Brain pericyte (primary cell): ENCODE measurements at places on chromosomes 16 and 17.

- no peak for DNase-seq
Observed at GRCh38 chr17:61427567-61427966, 24.7 kb upstream of the TBX4 start.

DNA sequence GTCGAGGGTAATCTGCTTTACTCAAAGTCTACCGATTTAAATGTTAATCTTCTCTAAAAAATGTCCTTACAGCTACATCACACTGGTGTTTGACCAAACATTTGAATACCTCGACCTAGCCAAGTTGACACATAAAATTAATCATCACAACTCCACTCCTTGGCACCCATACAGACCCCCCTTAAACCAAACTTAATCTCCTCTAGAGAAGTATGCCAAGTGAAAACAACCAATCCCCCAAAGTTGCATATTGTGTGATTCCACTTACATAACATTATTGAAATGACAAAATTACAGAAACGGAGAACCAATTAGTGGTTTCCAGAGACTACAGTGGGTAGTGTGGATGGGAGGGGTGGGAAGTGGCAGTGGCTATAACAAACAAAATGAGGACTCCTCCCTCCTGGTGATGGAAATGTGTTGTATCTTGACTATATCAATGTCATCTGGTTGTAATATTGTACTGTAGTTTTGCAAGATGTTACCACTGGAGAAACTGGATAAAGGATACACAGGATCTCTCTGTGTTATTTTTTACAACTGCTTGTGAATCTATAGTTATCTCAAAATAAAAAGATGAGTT lies 39.4 kb downstream of the CAPNS2 start:
- DNase-seq: no peak

DNA sequence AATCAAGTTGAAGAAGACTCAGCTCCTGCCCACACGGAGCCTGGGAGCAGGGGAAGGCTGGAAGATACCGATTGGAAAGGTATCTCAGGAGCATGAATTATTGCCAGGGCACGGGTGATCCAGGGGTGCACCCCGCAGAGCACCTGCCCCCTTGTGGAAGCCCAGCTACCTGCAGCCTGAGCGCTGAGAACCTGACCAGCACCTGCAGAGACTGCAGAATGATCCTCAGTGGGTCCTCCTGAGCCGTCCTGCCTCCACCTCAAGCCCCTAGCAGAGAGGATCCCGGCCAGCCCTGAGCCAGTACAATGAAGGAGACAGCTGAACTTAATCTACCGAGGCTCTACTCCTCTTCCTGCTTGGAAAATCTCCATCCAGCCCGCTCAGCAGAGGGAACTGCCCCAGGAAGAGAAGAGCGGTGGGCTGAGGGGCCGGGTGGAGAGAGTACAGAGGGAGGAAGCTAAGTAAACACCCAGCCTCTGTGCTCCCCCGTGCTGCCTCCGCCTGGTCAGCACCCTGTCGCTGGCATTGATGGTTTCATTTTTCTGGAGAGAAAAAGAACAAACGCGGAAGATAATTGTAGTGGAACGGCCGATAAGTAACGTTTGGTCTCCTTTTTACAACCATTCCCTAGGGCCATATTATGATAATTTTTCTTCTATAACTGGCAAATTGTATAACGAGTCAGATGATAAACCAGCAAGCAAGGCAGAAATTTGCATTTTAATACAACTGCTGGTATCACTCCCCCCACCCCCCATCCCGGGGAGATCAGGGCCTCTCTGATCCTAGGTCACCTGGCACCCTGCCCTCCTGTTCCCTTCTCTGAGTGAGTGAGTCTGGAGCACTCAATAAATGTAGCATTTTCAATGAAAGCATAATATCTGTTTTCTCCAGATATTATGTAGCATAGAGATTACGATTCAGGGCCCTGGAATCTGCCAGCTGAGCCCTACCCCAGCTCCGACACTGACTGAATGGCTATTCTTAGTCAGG lies 204.5 kb upstream of the RPL38 start:
- no peak for DNase-seq

DNA sequence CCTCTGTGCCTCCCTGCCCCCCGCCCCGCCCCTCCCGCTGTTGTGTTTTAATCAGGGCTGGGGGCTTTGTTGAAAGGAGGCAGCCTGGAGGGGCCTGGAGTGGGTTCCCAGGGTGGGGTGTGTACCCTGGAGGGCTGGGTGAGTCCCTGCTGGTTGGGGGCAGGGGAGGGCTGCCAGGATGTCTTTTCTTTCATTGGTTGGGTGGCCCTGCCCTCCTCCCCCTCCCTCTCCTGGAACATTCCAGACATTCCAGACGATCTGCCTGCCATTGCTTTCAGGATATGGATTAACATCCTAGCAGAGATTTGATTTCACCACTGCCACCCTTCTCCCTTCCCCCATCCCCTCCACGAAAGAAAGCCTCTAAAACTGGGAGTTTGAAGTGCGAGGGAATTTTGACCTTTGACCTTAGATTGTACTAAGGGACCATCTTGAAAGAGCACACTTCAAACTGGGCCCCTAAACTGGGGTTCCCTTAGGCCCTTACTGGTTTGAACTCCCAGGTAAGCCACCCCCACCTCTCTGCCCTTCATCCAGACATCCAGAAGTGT lies 25.3 kb downstream of the IGF2BP1 start:
- DNase-seq: no peak

DNA sequence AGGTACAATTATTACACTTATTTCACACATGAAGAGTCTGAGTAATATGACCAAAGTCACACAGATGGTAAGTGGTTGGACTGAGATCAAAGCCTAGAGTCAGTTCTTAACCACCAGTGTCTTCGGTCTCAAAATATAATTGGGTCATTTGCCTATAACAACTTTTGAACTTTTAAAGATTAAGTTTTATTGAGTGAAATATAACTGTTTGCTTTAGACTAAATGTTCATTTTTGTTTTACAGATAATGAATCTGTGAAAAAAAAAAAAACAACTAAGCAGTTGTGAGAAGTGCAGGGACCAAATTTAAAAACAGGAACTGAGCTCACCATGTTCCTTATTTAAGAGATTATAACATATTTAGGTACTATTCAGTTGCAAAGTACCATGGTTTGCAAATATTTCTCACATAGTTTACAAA lies 150.1 kb downstream of the ITFG1 start:
- no peak for DNase-seq

- peak; percentile 30 for DNase-seq
Observed at GRCh38 chr17:17236295-17237025, 508 bp downstream of the FLCN start.

DNA sequence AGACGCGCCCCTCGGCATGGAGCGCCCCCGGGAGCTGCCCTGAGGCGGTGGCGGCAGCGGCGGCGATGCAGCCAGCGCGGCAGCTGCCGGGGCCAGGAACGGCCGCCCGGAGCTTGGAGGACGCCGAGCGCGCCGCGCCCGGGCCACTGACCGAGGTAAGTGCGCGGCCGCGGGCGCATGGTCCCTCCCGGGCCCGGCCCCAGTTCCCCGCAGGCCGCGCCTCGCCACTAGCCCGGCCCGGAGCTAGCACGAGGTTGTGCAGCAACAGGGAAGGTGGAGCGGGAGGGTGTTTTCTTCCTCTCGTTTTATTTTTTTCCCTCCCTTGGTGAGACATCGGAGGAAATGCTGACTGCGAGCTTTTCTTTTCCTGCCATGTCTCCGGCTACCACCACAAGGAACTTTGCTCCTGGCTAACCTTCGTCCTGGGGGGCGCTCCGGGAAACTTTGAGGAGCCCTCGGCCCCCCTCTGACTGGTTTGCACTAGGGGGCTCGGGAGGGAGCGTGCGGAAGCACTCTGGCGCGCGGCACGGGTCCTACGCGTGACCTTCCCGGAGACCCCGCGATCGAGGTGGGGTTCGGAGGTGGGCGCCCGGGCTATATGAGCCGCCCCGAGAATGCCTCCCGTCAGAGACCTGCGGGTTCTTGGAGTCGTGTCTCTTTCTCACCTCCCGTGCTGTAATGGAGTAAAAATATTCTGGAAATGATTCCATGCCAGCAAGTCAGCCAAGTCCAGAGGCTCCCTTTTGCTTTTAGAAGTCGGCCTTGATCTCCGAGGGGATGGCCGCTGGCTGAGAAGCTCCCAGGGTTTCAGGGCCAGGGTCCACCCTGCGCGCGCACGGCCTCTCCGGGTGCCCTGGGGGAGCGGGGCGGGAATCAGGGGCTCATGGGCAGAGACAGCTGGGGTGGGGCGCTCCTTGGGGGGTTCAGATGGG lies 868 bp downstream of the KCNJ12 start:
- DNase-seq: no peak

DNA sequence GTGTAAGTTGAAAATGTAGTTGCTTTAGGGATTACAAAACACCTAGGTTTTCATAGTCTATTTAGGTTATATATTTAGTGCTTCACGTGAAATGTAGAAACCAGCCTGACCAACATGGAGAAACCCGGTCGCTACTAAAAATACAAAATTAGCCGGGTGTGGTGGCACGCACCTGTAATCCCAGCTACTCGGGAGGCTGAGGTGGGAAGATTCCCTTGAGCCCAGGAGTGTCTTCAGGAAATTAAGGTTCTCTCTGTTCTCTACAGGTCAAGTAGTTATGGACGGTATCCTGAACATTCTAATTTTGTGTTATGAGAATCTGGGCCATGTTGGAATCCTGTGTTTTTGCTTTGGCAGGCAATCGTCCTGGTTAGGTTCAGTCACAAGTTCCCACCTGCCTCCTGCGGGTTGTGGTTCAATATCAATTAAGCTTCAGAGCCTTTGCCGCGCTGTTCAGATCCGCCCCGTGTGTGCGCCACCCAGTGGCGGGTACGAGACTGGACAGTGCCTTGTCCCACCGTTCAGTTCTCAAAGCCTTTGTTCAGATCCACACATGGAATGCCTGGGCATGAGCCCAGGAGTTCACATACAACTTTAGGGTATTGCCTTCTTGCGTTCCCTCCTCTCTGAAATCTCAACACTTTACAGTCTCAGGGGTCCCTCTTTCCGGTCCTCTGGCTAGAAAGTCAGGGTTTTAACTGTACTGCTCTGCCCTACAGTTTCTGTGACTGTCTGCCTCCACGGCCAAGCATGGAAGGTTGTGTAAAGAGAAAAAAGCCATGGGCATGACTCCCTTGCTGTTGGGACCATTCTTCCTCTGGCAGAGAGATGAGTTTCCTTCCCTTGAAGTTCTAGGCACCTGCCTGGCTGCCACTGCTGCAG lies 41.7 kb downstream of the HEATR6 start:
- no peak for DNase-seq

DNA sequence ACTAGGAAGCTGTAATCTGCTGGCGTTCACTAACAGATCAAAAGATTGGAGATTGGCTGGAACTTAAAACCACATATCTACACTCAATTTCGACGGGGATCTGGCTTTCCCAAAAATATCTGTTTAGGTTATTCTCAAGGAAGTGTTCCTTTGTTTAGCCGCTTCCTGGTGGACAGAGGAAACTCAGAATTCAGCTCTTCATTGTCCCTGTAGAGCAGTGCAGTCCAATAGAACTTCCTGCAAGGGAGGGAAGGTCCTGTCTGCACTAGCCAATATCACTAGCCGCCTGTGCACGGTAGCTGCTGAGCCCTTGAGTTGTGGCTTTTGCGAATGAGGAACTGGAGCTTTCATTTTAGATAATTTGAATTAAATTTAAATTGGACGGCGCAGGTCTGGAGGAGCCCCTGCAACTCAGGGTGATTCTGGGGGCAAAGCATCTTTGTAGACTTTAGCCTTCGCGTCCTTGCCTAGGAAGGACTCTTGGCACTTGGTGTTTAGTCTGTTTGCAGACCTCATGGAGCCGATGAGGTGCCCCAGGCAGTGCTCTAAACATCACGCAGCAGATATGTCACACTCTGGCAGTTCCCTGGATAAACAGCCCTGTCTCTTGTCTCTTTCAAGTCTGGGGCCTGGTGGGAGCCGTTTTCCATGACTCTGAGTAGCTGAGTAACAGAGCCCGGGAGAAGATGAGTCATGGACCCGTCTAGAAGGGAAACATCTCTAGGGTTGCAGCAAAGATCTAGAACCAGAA lies 122.2 kb downstream of the CCDC182 start:
- DNase-seq: no peak

- no peak for DNase-seq
Observed at GRCh38 chr16:85970738-85971137, 71.8 kb downstream of the IRF8 start.

GRCh38 chr16:17246268-17246885 lies 224.4 kb downstream of the XYLT1 start:
- no peak for DNase-seq

- no peak for DNase-seq
Observed at GRCh38 chr17:18916816-18917500, 35.0 kb upstream of the SLC5A10 start.
